Esophagus squamous epithelium (tissue), 5 donors: ENCODE measurements at places on chromosomes 2 and 18. TPM values are rescaled to one million over a fixed set of nuclear protein-coding genes. Genes with fewer than 3 reads are reported as not detected.
A peak's percentile ranks its signal among the peaks of the same experiment; 100 is the strongest.

- no peaks in the 10 kb centered on the region for H3K4me1 ChIP-seq
- no peak overlapping the region for H3K4me3 ChIP-seq
- no peak overlapping the region for H3K27ac ChIP-seq
- no peaks in the 10 kb centered on the region for H3K36me3 ChIP-seq
- H3K27me3 ChIP-seq: no peaks in the 10 kb centered on the region
Measured at GRCh38 chr2:175019566-175020327, 14.6 kb upstream of the CHN1 start.

DNA sequence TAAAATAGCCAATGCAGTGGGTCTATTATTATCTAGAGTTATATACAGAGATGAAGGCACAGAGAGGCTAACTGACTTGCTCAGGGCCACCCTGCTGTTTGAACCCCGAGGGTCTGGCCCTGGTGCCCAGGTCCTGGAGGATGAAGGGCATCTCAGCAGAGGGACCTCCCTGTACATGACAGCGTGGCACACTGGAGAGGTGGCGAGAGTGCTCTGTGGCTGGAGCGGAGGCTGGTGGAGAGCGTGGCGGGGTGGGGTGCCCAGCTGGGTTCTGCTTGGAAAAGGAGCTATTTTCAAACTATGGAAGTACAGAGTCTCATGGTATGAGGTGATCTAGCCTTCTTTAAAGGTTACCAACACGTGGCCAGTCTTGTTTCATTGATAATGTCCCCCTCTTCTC, 35.8 kb downstream of the GREB1 start:
- no peak overlapping the region for H3K4me3 ChIP-seq
- H3K27me3 ChIP-seq: no peaks in the 10 kb centered on the region
- DNase-seq: no peak
- no peak overlapping the region for H3K27ac ChIP-seq
- no peaks in the 10 kb centered on the region for H3K36me3 ChIP-seq

GRCh38 chr2:101267671-101268656, 15.3 kb downstream of the CNOT11 start:
- no peaks in the 10 kb centered on the region for H3K27me3 ChIP-seq
- no peak overlapping the region for H3K4me3 ChIP-seq
- H3K36me3 ChIP-seq: peaks cover 30% of the 10 kb centered on the region
- DNase-seq: no peak

- H3K27ac ChIP-seq: no peak overlapping the region
- H3K4me1 ChIP-seq: peaks cover 3% of the 10 kb centered on the region
- H3K27me3 ChIP-seq: no peaks in the 10 kb centered on the region
Measured at GRCh38 chr2:7057865-7058400, 140.7 kb downstream of the RNF144A start.

DNA sequence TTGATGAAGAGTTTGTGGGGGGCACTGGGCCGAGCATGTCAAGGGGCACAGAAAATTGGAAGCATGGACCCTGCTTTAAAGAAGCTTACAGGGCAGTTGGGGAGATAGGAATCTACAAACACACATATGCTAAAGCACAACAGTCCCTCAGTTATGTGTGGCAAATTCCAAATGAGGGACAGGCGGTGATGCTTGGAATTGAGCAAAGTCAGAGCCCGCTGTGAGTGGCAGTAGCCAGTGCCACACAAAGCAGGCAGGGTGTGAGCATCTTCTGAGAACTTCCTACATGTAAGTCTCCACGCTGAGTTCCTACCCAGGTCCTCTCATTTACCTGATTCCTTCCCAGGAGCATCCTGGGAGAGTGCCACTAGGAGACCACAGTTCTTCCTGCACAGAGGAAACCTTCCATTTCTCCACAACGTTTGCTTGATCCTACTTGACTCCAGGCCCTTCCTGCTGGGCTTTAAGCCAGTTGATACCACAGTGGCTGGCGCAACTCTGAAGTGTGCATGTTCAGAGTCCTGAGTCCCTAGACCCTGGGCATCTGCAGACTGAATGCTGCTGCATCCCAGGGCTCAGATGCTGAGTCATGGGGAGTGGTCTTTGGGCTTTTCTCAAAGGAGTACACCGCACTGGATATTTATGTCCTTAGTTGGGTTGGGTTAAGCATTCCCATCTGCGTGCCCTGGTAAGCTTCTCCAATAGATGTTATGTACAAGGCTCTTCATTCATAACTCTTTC, 287.3 kb upstream of the REV1 start:
- H3K4me1 ChIP-seq: no peaks in the 10 kb centered on the region
- H3K4me3 ChIP-seq: no peak overlapping the region
- no peak for DNase-seq

DNA sequence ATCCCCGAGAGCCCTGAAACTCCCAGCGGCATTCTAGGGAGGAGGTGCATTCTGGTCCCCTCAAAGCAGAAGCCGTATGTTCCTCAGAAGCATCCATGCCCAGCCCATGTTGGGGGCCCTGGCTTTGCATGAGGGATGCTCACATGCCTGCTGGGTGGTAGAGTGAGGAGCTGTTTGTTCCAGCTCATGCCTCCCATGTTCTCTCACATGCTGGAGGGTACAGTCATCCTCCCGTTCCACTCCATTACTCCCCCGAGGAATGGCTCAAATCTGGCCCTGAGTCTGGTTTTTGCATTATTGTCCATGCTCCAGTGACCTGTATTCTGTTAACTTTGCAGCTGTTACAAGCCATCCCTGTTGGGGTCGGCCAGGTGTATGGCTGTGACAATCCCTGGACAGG, 24.1 kb downstream of the SLC14A2 start:
- H3K27ac ChIP-seq: peak overlapping the region; percentile 75
- H3K36me3 ChIP-seq: no peaks in the 10 kb centered on the region
- no peaks in the 10 kb centered on the region for H3K27me3 ChIP-seq
- no peak overlapping the region for H3K4me3 ChIP-seq
- no peaks in the 10 kb centered on the region for H3K4me1 ChIP-seq

DNA sequence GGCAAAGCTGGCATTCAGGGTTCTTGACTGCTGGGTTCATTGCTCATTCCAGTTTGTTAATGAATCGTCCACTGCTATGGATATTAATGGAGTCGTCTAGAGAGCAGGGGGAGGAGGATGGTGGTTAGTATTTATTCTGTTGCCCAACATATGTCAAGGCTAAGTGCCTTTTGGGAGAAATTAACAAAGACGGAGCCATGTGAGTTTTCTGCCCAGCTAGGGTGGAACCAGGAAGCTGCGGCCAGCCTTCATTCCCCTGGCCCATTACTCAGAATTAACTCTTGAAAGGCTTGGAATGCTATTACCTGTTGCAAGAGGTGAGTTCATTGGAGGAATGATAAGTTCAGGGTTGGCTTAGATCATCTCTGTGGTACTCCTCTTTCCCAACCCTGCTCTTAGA, 19.3 kb downstream of the IGFBP2 start:
- no peaks in the 10 kb centered on the region for H3K36me3 ChIP-seq
- peaks cover 5% of the 10 kb centered on the region for H3K4me1 ChIP-seq
- H3K4me3 ChIP-seq: no peak overlapping the region
- H3K27ac ChIP-seq: no peak overlapping the region

GRCh38 chr2:161991991-161992390, 82.0 kb downstream of the DPP4 start:
- DNase-seq: no peak
- H3K27me3 ChIP-seq: no peaks in the 10 kb centered on the region
- H3K4me3 ChIP-seq: no peak overlapping the region
- H3K36me3 ChIP-seq: no peaks in the 10 kb centered on the region
- H3K4me1 ChIP-seq: no peaks in the 10 kb centered on the region
- no peak overlapping the region for H3K27ac ChIP-seq

DNA sequence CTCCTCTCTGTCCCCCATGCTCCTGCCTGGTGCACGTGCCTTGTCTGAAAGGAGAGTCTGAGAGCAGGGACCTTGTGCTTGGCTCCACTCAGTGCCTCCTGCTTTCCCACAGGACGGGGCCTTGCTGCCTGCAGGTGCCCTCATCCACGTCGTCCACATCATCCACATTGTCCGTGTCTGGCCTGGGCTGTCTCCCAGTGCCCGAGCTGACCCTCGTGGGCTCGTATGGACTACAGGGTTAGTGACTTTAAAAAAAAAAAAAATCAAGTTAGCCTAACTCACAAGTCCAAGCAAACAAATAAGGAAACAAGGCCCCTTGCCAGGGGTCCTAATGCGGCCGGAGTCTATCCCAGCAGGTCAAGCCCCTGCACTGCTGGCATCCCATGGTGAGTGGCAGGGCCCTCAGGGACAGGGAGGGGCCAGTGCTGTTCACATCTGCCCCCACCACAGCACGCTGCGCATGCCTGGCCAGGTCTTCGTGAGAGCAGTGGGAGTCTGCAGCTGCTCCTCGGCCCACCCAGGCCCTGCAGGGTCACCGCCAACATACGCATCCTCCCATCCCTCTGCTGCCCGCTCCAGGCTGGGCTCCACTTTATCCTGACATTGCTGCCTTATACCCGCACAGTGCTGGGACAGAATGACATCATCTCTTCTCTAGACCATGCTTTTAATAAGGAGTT, 232.6 kb downstream of the NDUFA10 start:
- H3K4me3 ChIP-seq: no peak overlapping the region
- H3K36me3 ChIP-seq: no peaks in the 10 kb centered on the region
- no peaks in the 10 kb centered on the region for H3K4me1 ChIP-seq
- H3K27ac ChIP-seq: no peak overlapping the region

GRCh38 chr2:159362816-159363251, 76.3 kb upstream of the WDSUB1 start:
- no peak for DNase-seq
- H3K27ac ChIP-seq: no peak overlapping the region
- no peaks in the 10 kb centered on the region for H3K4me1 ChIP-seq
- no peaks in the 10 kb centered on the region for H3K27me3 ChIP-seq
- no peaks in the 10 kb centered on the region for H3K36me3 ChIP-seq

- no peak overlapping the region for H3K27ac ChIP-seq
- no peaks in the 10 kb centered on the region for H3K4me1 ChIP-seq
- H3K36me3 ChIP-seq: no peaks in the 10 kb centered on the region
- H3K27me3 ChIP-seq: no peaks in the 10 kb centered on the region
- DNase-seq: no peak
Measured at GRCh38 chr2:40428439-40428838, 23.5 kb downstream of the SLC8A1 start.

Gene L3MBTL4
- total RNA-seq: 5.2 TPM

Gene CRYBA2
- not detected for total RNA-seq

Gene BOLL
- total RNA-seq: not detected

Gene IL1F10
- not detected for total RNA-seq

Gene ALPI
- total RNA-seq: not detected

Gene TAF4B
- 20.2 TPM for total RNA-seq
